ENCODE measurements at places on chromosomes 12 and 14.

GRCh38 chr12:6065131-6065862 lies 59.2 kb downstream of the VWF start:
- DNase-seq, result no peak
- H3K27ac ChIP-seq, result no peak overlapping the region
- no peak overlapping the region for H3K4me3 ChIP-seq
- no peaks in the 10 kb centered on the region for H3K36me3 ChIP-seq
- no peaks in the 10 kb centered on the region for H3K27me3 ChIP-seq

DNA sequence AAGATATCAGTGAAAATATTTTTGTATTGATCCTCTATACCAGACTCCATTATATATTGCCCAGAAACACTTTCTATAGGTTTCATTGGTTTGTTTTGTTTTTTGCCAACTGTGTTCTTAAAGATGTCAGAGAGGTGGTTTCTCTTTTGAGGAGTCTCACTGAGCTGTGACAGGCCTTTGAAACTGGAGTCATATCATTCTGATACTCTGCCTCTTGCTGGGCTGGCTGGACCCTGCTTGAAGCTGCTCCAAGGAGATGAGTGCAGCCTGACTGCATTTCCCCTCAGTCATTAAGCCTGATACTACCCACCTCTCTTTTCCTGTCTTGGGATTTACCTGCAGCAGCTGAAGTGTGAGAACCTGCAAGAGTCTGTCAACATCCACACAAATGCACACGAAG lies 16.4 kb upstream of the TAS2R30 start:
- no peaks in the 10 kb centered on the region for H3K4me1 ChIP-seq
- H3K27me3 ChIP-seq, result no peaks in the 10 kb centered on the region
- DNase-seq, result no peak
- H3K36me3 ChIP-seq, result peaks cover 5% of the 10 kb centered on the region
- H3K4me3 ChIP-seq, result no peak overlapping the region

DNA sequence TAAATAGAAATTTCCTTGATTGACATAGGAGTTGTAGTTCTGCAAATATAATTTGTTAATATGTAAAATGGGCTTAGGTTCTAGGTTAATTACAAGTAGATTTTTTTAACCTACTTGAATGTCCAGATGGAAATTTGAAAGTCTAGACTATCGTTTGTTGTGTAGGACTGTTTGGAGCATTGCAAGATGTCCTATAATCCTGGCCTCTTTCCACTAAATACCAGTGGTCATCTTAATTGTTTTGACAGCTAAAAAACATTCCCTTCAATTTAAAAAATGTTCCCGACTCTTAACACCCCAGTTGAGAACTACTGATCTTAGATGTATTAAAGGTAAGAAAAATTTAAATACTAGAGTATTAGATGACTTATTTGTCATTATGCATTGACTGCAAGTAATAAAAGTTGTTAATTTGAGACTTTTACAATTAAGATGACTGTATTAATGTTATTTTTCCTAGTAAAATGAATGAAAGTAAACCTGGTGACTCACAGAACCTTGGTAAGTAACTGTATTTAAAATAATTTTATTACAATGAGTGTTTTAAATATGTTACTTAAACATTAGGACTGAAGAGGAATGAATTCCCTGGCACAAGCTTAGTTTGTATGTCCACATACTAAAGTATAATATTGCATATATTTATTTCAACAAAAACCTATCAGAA lies 21.8 kb downstream of the G2E3 start:
- 0 out of 2 replicates have a peak overlapping the region, but pooled peaks have one; percentile 16 for H3K27ac ChIP-seq
- no peak for DNase-seq
- 0 out of 2 replicates have a peak, but pooled peaks cover 4% of the 10 kb centered on the region for H3K4me1 ChIP-seq
- H3K36me3 ChIP-seq, result peaks cover 30% of the 10 kb centered on the region
- no peak overlapping the region for H3K4me3 ChIP-seq

DNA sequence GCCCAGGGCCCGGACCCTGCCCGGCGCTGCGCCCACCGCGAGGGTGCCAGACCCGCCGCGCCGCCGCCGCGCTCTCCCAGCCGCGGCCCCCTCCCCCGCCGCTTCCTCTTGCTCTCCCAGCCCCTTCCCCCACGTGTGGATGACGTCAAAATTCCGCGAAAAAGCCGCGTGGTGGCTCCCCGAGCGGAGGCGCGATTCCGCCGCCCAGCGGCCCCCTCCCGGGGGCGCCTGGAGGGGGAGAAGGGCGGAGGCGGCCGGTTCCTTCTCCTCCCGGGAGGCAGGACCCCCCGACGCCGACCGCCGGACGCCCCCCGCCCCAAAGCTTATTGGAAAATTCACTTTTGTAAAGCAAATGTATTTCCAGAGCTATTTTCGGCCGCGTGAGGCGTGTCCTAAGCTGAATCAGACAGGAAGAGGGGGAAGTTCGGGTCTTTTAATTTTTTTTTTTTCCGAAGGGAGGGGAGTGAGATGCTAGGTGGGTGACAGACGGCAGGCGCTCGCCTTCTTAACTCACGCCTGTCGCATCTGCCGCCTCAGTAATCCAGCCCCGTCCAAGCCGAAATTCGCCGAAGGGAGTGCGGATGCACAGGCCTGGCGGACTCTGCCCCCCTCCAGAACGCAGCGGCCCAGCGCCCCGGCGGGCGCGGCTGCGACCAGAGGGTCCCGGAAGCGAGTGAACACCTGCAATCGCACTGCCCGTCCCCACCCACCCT lies 4.1 kb upstream of the CCND2 start:
- H3K27me3 ChIP-seq, result peaks cover 87% of the 10 kb centered on the region
- H3K4me1 ChIP-seq, result no peaks in the 10 kb centered on the region
- no peak for DNase-seq

GRCh38 chr14:89455412-89455811 lies 38.4 kb upstream of the FOXN3 start:
- no peaks in the 10 kb centered on the region for H3K27me3 ChIP-seq
- DNase-seq, result no peak
- H3K4me1 ChIP-seq, result no peaks in the 10 kb centered on the region
- no peak overlapping the region for H3K27ac ChIP-seq
- H3K36me3 ChIP-seq, result no peaks in the 10 kb centered on the region

- DNase-seq, result peak; percentile 39
- no peaks in the 10 kb centered on the region for H3K27me3 ChIP-seq
- no peak overlapping the region for H3K4me3 ChIP-seq
- peaks cover 8% of the 10 kb centered on the region for H3K4me1 ChIP-seq
- no peak overlapping the region for H3K27ac ChIP-seq
- H3K36me3 ChIP-seq, result no peaks in the 10 kb centered on the region
Observed at GRCh38 chr14:62015243-62015642, 253.0 kb downstream of the SNAPC1 start.

- H3K4me1 ChIP-seq, result no peaks in the 10 kb centered on the region
- no peak for DNase-seq
- no peaks in the 10 kb centered on the region for H3K36me3 ChIP-seq
Observed at GRCh38 chr14:97230051-97230450, 432.9 kb downstream of the VRK1 start.

DNA sequence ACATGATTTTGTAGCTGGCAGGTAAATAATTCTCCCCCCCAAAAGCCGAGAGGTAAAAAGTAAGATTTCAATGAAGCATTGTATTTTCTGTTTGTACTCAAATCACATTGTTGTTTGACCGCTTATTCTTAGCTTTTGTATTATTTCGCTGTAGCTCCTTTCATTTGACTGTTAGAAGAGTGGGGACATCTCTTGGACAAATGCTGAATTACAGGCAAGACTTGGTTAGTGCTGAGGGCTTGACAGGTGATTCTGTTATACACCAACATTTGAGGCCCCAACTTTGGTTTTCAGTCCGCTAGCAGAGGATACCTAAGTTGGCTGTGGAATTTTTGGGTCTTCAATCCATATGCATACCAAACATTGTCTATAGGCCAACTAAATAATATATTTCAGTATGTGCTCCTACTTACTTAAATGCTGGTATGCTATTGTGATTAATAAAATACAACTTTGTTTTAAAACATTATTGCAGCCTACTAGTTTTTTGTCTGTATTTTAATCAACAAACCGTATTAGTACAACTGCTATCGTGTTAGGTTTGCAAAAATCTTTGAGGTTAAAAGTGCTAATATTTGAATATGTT lies 102.2 kb downstream of the ERC1 start:
- no peak overlapping the region for H3K4me3 ChIP-seq
- peak; percentile 77 for DNase-seq
- no peaks in the 10 kb centered on the region for H3K27me3 ChIP-seq
- no peak overlapping the region for H3K27ac ChIP-seq
- H3K36me3 ChIP-seq, result no peaks in the 10 kb centered on the region

DNA sequence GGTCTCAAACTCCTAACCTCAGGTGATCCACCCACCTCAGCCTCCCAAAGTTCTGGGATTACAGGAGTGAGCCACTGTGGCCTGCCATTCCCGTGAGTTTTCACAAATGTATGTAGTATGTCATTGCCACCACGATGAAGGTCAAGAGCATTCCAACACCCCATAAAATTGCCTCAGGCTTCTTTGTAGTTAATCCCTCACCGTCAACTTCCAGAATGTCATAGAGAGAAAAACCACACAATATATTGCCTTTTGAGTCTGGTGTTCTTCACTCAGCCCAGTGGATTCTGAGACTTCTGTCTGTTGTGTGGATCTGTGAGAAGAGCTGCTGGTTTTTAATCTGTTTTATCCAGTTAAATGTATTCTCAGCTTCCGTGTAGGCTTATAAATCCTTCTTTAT lies 12.6 kb upstream of the CFAP251 start:
- DNase-seq, result no peak
- H3K4me1 ChIP-seq, result no peaks in the 10 kb centered on the region
- no peak overlapping the region for H3K4me3 ChIP-seq
- no peaks in the 10 kb centered on the region for H3K27me3 ChIP-seq

Data from PC-3 (cell line).